ENCODE measurements at places on chromosomes 11 and 22. TPM values are rescaled to one million over a fixed set of nuclear protein-coding genes. Genes with fewer than 3 reads are reported as not detected.

Gene SPECC1L
- total RNA-seq = 16.5 TPM

Gene USP2
- 0.77 TPM for total RNA-seq

Gene MAPK12
- 25.9 TPM for total RNA-seq

Gene OR51B2
- not detected for total RNA-seq

Gene C22orf42
- not detected for total RNA-seq

Gene BDNF
- 10.1 TPM for total RNA-seq

Gene DEFB131B
- total RNA-seq = not detected

Gene P2RY6
- 6.2 TPM for total RNA-seq

Gene CCDC87
- 0.63 TPM for total RNA-seq

Gene GDPD4
- total RNA-seq = not detected

Gene CRYAB
- 12.5 TPM for total RNA-seq

Gene INS
- not detected for total RNA-seq

Gene NEFH
- 0.16 TPM for total RNA-seq

Gene UBXN1
- total RNA-seq = 106 TPM

Gene FLRT1
- total RNA-seq = 0.06 TPM

Gene GPR137
- total RNA-seq = 35.7 TPM

Gene TUBA8
- 0.95 TPM for total RNA-seq

Gene ARHGAP8
- 1.1 TPM for total RNA-seq

Gene MAML2
- total RNA-seq = 2.2 TPM

Gene KRTAP5-4
- not detected for total RNA-seq

Gene OR8D4
- not detected for total RNA-seq

Gene NXPE4
- not detected for total RNA-seq

Gene BTBD18
- total RNA-seq = not detected

Gene TBX1
- 4.2 TPM for total RNA-seq

Gene CCDC81
- 0.15 TPM for total RNA-seq

Gene MN1
- 2.7 TPM for total RNA-seq

Gene MMP10
- 0.96 TPM for total RNA-seq

Gene OR4X2
- total RNA-seq = not detected

Gene RIMBP3C
- total RNA-seq = 0.13 TPM

Gene VSIG2
- total RNA-seq = not detected

Gene ZBTB16
- 1.2 TPM for total RNA-seq

Gene AQP11
- 1.3 TPM for total RNA-seq

Gene TEX12
- not detected for total RNA-seq

Gene OVCH2
- total RNA-seq = not detected

Gene DDI1
- total RNA-seq = not detected

Gene F2
- 2.3 TPM for total RNA-seq

Gene FAT3
- total RNA-seq = 0.67 TPM

Gene KREMEN1
- 2.6 TPM for total RNA-seq

Gene IL18
- 103 TPM for total RNA-seq

Gene SCUBE2
- total RNA-seq = 0.37 TPM

Gene MTA2
- total RNA-seq = 84.4 TPM

Gene OR6T1
- not detected for total RNA-seq

Gene KCNQ1
- 0.76 TPM for total RNA-seq

Gene PKDREJ
- total RNA-seq = not detected

Gene TRIM21
- total RNA-seq = 22.6 TPM

Gene TRPC6
- total RNA-seq = 1.2 TPM

Gene LARGE1
- total RNA-seq = 5.0 TPM

Gene ABTB2
- 39.5 TPM for total RNA-seq

Gene SGSM1
- 0.79 TPM for total RNA-seq

Gene MUC5AC
- 1.8 TPM for total RNA-seq

Gene ADAMTS8
- 1.7 TPM for total RNA-seq
